ENCODE measurements at places on chromosomes 12 and 14.

- DNase-seq: no peak
Observed at GRCh38 chr12:54368025-54368708, 3.9 kb upstream of the GPR84 start.

DNA sequence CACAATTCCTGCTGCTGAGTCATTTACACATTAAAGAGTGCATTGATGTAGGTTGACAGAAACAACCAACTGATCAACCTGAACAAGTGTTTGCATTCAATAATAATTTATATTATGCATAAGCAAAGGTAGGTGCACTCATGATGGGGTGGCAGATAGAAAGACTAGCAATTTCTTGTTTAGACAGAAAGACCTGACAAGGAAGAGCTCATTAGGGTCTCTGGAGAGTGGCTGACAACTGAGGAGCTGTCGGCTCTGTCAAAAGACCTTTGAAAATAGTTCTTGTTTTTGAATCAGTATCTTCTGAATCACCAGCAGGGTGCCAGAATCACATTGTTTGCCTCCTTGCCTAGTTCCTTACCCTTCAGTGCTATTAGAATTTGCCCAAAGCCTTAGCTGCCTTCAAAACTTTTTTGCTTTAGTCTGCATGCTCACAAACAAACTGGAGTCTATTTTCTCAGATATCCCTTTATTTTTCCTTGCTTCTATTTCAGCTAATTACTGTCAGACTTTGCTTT lies 234.7 kb downstream of the BTG1 start:
- no peak for DNase-seq

DNA sequence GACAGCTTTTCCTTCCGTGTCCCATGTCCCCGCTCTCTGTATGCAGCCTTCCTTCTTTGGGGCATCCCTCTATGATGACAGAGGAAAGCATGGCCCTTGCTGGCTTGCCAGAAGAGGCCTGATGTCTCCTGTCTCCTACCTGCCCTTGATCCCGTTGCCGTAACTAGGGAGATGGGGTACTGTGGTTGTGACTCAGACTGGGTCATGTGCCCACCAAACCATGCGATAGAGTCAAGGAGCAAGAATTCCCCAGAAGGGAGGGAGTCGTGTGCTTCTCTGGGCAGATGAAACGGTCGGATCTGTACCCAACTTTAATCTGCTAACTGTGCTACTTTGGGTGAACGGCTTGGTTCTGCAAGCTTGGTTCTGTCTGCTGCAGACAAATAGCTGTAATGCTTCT lies 99.1 kb upstream of the DYNC1H1 start:
- DNase-seq: no peak

- DNase-seq: no peak
Observed at GRCh38 chr14:57845802-57846531, 19.9 kb downstream of the SLC35F4 start.

- peak; percentile 81 for DNase-seq
Observed at GRCh38 chr14:88834883-88835431, 10.5 kb downstream of the TTC8 start.

DNA sequence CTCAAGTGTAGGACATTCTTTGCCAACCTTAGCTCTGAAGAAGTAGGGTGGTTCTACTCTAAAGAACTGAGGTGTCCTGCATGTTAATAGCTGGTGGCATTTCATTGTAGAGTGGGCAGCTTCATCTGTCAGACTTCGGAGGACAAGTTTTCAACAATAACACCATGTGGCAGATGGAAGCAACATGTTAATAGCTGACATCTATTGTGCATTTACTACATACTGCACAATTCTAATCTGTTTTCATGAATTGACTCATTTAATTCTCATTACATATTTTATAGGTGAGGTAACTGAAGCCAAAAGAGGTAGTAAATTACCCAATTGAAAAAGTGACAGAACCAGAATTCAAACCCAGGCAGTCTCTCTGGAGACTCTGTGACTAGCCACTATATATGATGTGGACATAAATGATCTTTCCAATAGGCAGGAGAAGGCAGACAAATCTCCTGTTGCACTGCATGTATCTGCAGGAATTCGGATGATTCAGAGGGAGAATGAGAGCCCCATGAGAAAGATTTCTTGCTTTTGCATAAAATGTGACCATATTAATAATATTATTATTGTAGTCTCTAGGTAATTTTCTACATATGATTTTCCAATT lies 137.2 kb upstream of the E2F7 start:
- DNase-seq: no peak

GRCh38 chr14:89648510-89648909 lies 231.5 kb upstream of the FOXN3 start:
- DNase-seq: no peak

- peak; percentile 84 for DNase-seq
Observed at GRCh38 chr12:72271451-72272090, 599 bp upstream of the TRHDE start.

DNA sequence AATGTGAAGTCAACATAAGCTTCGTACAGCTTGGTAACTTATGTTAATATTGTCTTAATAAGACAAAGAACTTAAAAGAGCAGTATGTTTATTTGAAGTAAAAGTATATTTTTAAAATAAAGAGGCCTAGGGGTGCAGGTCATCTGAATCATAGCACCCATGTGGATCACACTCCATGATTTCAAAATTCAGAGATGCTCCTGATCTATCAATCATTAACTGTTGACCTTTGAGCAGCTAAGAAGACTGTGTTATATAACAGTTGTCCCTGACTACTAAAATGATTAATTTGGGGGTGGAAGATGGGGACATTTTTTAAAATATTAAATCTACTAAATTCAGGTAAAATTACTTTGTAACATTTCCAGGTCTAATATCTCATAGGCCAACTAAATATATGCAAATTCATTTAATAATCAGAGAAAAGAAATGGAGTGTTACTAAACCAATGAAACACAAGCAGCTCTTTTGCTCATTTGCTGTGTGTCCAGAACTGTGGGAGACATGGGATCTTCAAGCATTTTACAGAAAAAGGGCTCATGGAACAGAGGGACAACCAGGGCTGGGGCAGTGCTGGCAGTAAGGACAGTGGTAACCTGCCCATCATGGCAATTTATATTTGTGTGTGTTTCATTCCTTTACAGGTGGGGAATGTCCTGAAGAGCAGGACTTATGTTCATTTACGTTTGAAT lies 120.7 kb upstream of the PCED1B start:
- no peak for DNase-seq

- no peak for DNase-seq
Observed at GRCh38 chr12:83261998-83262397, 575.3 kb downstream of the TMTC2 start.

- DNase-seq: no peak
Observed at GRCh38 chr14:55746558-55746957, 166.6 kb downstream of the KTN1 start.

DNA sequence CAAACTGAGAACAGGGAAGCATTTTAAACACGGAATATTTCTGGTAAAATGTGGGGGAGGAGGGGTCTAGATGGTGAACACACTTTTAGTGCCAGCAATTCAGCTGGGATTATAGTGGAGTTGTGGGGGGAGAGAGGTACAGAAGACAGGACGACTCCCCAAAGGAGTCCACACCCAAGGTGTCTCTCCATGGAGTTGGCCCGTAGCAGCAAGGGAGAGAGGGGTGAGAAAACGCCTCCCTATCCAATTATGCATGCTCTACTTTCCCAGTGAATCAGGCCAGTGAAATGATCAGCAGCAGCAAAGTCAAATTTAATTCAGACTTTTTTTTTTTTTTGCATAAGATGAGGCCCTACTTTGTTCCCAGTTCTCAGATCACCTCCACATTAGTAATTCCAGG lies 38.6 kb downstream of the BTG1 start:
- DNase-seq: no peak

- no peak for DNase-seq
Observed at GRCh38 chr14:20468764-20469241, 403 bp upstream of the PNP start.

DNA sequence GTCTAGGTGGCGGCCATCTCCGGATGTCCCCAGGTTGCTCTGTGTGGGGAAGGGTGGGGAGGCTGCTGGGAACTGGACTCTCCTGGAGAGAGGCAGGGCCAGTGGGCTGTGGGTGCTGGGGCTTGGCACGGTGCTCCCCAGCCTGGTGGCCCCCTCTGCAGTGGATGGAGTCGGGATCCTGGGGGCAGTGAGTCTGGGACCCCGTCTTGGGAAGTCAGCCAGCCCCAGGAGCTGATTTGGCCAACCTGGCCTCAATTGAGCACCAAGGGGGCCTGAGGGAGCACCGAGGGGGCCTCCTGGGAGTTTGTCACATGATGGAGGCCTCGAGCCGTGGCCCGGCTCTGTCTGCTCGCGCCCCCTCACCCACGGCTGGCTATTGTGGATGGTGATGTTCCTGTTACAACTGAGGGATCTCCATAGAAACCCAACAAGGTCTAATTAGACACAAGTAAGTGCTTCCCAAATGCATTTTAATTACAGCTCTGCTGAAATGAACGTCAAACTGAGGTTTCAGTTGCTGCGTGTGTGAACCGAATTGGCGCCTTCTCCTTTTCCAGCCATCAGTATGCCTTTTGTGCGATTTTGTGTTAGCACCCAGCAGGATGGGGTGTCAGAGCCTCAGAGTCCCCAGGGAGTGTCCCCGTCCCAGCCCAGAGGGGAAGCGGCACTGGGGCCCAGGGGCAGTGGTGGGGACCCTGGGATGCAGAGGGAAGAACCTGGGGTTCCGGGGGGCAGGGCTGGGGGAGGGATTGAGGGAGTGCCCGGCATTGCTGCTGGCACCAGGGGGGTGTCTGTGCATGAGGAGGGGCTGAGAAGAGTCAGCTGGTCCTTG lies 71.8 kb downstream of the KIF26A start:
- no peak for DNase-seq

- DNase-seq: no peak
Observed at GRCh38 chr12:95637471-95638155, 86.3 kb upstream of the USP44 start.

DNA sequence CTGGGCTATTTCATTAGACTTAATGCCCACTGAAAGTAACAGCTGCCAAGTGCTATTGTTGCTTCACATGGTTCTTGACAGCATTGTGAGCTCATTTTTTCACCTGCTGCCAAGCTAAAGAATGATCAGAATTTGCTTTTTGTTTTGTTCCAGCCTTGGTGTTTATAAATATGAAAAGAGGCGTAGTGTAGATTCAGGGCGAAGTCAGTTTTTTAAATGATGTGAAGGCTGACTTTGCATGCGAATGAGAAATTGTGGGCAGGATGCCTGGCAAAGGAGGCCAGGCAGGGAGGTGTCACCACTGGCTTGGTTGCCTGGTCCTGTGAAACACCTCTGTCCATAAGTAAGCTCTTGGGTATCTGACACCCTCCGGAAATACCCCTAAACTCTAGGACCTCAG lies 93.3 kb upstream of the NAP1L1 start:
- no peak for DNase-seq

GRCh38 chr12:17550011-17550410 lies 540.0 kb downstream of the RERGL start:
- no peak for DNase-seq

GRCh38 chr12:122730215-122731014 lies at the start of gene HCAR1:
Gene HCAR1, minus strand, starts transcription at chr12:122730844. Its CDS starts 505 bp downstream, at chr12:122730339.
- DNase-seq: peak; percentile 9

DNA sequence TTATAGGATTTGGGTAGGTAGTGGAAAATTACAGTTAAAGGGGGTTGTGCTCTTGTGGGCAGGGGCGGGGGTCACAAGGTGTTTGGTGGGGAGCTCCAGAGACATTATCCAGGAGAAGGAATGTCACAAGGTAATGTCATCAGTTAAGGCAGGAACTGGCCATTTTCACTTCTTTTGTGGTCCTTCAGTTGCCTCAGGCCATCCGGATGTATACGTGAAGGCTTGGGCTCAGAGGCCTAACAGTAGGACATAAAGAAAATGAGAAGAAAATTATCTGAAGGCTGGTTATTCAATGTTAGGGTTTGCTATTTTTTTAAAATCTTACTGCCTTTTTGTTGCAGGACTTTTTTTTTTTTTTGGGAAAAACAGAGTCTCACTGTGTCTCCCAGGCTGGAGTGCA lies 2.5 kb upstream of the PSEN1 start:
- DNase-seq: no peak

DNA sequence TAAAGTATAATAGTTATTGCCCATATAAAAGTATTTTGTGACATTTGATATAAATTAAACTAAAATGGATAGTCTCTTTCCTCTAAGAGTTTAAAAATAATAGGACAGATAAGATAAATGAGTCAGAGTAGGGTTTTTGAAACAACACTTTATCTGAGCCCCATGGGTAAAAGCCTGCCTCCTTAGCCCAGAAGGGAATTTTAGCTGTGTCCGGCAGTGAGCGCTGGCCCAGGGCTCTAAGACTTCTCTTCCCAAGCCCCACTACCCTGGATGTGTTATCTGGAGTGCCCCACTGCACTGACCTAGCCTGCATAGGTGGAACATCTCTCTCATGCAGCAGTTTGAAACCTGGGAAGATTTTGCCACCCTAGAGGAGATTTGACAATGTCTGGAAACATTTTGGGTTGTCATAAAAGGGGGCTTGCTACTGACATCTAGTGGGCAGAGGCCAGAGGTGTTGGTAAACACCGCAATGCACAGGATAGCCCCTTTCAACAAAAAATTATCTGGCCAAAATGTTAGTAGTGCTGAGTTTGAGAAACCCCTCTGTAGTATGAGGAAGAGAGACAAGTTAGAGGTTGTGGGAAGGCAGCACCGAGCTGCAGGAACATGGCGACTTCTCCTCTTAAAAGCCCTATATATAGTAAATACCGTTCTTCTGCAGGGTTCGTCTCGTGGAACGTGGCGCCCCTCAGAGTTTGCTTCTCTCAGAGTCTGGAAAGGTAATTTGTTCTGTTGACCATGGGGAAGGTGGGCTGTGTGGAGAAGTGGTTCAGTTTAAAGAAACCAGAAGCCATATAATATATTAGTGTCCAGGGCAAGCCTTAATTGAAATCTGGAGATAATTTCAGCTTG lies 29.3 kb upstream of the ATF1 start:
- DNase-seq: peak; percentile 28

GRCh38 chr14:80213602-80214001 lies 2.3 kb upstream of the DIO2 start:
- DNase-seq: peak; percentile 53

DNA sequence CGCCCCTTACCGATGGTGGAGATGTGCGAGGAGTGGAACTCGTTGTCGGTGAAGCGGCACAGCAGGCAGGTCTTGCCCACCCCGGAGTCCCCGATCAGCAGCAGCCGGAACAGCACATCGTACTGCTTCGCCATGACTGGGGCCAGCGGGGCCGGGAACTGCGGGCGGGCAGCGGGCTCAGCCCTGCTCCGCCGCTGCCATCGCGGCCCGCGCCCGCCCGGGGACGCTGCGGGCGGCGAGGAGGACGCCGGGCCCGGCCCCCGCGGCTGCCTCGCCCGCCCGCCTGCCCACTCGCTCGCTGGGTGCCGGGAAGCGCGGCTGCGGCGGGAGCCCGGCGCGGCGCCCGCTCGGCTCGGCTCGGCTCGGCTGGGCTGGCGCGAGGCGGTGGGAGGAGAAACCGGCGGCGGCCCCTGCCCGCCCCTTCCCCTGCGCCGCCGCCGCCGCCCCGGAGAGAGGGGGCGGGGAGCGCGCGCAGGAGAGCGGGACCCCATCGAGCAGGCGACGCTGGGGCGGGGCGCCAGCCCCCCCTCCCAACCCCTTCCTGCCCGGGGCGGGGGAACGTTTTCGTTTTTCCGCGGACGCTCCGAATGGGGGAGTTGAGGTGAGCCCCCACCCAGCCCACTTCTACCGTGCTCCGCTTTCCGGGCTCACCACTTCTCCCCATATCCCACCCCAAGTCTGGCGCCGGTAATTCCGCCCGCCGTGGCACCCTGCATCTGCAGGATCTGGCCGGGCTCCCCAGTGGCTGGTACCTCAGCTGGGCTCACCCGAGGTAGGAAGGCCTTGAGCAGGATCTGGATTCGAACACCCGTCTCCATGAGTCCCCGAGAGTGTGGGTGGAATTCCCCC lies at the start of gene RAB15:
Gene RAB15 (minus strand): TSS at position 394 of the 849 bp plus-strand sequence. CDS start 260 bp downstream, at position 134.
- DNase-seq: peak; percentile 63
